ENCODE measurements at places on chromosomes 4 and X. TPM values are rescaled to one million over a fixed set of nuclear protein-coding genes. Genes with fewer than 3 reads are reported as not detected.

XAGE2 gene
- polyA plus RNA-seq = not detected

IBSP gene
- polyA plus RNA-seq = not detected

DNA sequence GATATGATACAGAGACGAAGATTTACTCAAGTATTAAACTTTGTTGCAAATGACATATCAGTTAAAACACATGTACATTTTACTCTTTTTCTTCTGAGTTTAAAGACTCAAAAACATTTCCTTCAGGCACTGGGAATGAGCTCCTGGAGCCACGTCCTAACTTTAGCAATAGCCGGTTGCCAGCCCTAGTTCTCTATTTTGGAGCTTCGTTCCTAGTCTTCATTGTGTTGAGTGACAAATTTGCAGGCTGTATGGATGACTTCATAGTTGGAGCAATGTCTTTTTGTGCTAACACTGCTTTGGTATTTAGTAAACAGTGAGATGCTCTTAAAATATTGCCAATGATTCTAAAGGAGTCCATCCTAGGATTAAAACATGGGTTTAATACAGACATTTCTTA, 190.9 kb downstream of the FAT4 start:
- no peak for DNase-seq

GRCh38 chr4:56388306-56388705, 1.0 kb upstream of the AASDH start:
- DNase-seq = no peak

- DNase-seq = no peak
Measured at GRCh38 chr4:53365121-53365485, 758 bp downstream of the SCFD2 start.
